ENCODE measurements at places on chromosomes 16 and 17.

DNA sequence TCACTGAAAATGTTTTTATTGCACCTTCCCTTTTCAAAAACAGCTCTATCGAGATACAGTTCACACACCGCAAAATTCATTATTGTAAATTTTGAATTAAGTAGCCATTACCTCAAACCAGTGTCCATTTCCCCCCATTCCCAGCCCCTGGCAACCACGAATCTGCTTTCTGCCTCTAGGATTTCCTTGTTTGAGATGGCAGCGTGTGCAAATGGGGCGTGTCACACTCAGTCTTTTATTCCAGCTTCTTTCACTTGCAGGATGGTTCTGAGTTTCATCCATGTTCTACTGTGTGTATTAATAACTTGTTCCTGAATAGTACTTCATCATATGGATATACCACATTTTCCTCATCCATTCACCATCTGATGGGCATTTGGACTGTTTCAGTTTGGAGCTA lies 14.8 kb downstream of the ACSF3 start:
- no peak for DNase-seq

GRCh38 chr17:39870776-39871175 lies 2.8 kb downstream of the ZPBP2 start:
- DNase-seq, result no peak

DNA sequence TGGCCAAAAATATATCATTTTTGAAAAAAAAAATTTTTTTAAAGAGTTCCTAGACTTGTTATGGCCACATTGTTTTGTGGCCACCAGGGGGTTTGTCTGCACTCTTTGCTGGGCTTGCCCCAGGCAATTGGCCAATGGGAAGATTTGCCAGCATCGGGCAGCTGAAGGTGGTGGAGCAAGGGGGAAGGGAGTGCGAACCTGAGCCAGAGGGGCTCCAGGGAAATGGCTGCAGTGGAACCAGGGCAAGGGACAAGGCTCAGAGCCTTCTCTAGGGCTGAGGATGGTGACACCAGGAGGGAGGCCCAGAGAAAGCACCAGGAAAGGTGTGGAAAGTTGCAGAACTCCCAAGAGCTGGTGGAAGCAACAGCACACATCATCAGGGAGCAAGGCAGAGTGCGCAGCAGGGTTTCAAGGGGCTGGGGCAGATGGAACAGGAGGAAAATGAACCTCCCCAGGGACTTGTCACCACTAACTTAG lies 15.5 kb upstream of the CMIP start:
- DNase-seq, result no peak

DNA sequence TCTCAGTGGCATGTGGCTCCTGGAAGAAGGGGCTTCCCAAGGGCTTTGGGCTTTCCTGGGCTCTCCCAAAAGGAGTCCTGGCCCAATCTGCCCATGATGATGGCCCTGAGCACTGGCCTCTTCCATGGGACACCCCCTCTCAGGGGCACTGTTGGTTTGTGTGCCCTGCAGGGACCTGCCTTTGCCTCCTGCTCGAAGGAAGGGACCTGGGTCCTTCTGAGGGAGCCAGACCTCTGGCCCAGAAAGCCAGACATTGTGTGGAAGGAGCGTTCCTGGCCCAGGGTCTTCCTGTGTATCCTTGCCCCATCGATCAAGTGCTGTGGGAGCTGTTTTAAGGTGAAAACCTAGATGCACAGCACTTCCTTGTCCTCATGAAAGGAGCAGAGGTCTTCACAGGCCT lies 1689.3 kb downstream of the TP53TG3F start:
- no peak for DNase-seq

GRCh38 chr17:38455288-38455915 lies 27.1 kb downstream of the ARHGAP23 start:
- no peak for DNase-seq

DNA sequence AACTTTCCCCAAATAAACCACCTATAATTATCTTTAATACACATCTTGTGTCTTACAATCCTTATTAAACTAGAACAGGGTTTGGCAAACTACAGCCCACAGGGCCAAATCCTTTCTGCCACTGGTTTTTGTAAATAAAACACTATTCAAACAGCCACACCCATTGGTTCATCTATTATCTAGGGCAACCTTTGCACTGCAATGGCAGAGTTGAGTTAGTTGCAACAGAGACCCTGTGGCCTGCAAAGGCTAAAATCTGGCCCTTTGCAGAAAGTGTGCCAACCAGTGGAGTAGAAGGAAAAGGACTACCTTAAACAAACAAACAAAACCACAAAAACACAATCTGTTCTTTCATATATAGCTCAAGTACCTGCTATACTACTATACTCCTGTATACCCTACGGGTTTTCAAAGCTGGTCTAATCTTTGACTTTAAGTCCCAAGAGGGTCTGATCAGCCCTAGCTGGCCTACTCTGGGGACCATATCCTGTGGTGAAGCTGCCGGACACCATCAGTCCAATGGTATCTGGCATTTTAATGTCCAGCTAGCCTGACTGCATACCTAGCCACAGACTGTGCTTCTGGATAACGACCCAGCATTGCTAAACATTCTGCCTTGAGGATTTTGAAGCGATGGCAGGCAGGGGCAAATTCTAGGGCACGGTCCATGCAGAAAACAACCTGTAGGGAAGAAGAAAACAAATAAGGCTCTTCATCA lies 23.3 kb downstream of the CNP start:
- no peak for DNase-seq

- no peak for DNase-seq
These were observed 66.7 kb downstream of the NUP88 start for GRCh38 chr17:5352681-5353289.
